ENCODE measurements at places on chromosomes 7 and 10. TPM values are rescaled to one million over a fixed set of nuclear protein-coding genes. Genes with fewer than 3 reads are reported as not detected.

The TFPI2 gene
- total RNA-seq: 18.0 TPM

The RAB18 gene
- 30.4 TPM for total RNA-seq

The DHTKD1 gene
- total RNA-seq: 7.8 TPM

The NEURL1 gene
- total RNA-seq: 0.10 TPM

The XRCC2 gene
- total RNA-seq: 6.8 TPM

The LOXL4 gene
- total RNA-seq: 0.27 TPM

The KEL gene
- total RNA-seq: 0.21 TPM

The PIK3CG gene
- not detected for total RNA-seq

The H2BK1 gene
- total RNA-seq: 0.64 TPM

The PHTF2 gene
- total RNA-seq: 41.2 TPM

The HOXA4 gene
- total RNA-seq: 0.88 TPM

The ATOH7 gene
- total RNA-seq: 0.88 TPM

The MMRN2 gene
- 1.8 TPM for total RNA-seq

The MRLN gene
- not detected for total RNA-seq

The OR2F1 gene
- total RNA-seq: not detected

The CALHM1 gene
- not detected for total RNA-seq

The KAT6B gene
- 3.1 TPM for total RNA-seq

The ZNF117 gene
- total RNA-seq: 0.70 TPM

The ADAMTS14 gene
- 0.45 TPM for total RNA-seq

The SLC18A3 gene
- total RNA-seq: not detected

The C1QL3 gene
- not detected for total RNA-seq

The CCL24 gene
- not detected for total RNA-seq

The ANKRD1 gene
- total RNA-seq: 6.0 TPM

The TMEM229A gene
- not detected for total RNA-seq

The TAS2R41 gene
- not detected for total RNA-seq

The SPDYE1 gene
- total RNA-seq: not detected

The FHIP2A gene
- total RNA-seq: 14.0 TPM

The C7orf25 gene
- total RNA-seq: 15.8 TPM

The GHRHR gene
- not detected for total RNA-seq

The FAM13C gene
- total RNA-seq: 8.1 TPM

The MYL10 gene
- not detected for total RNA-seq

The PRSS2 gene
- total RNA-seq: not detected

The ERVW-1 gene
- total RNA-seq: not detected

The EPO gene
- not detected for total RNA-seq

The TRIL gene
- not detected for total RNA-seq

The CALML5 gene
- not detected for total RNA-seq

The PLAU gene
- 149 TPM for total RNA-seq

Measured in H4 (cell line).